Right ventricle myocardium inferior (tissue), 1 donor: ENCODE measurements at places on chromosomes 7 and 10. TPM values are rescaled to one million over a fixed set of nuclear protein-coding genes. Genes with fewer than 3 reads are reported as not detected.

GRCh38 chr10:33777223-33777622, 442.8 kb upstream of the NRP1 start:
- no peak for DNase-seq

The VAX1 gene
- total RNA-seq = not detected

The RAB11FIP2 gene
- 12.8 TPM for total RNA-seq

DNA sequence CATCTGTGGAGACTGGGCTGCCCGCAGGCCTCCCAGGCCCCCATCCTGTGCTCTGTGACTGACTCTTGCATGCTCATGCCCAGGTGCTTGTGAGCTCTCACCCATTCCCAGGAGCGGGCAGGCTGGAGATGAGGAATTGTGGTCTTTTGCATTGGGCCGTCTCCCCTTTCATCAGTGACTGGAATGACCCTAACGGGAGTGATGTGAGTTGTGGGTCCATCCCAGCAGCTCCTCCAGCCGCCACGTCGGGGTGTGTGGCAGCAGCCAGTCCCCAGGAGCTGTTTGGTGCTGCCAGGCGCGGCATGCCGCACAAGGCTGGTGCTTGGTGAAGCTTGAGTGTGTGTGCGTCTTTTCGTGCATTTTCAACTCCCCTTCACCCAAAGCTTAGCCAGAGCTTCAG, 164.2 kb downstream of the ACTR3B start:
- DNase-seq = no peak

DNA sequence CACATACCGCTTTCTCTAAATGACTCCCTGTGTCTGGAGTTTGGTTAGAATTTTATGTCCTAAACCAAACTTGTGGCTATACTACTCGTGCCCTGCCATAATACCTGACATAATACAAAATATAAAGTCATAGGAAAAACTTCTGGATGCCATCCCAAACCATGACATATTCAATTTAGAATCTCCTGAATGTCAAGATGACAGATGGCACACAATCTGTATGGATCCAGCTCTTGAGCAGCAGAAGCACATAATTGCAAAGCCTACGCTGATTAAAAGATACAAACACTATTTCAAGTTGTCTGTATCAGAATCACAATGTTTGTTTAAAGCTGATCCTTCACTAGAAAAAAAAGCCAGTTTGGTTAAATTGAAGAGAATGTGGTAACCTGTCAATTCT, 22.4 kb upstream of the CDC14C start:
- DNase-seq = no peak

The ZP3 gene
- total RNA-seq = 0.46 TPM

DNA sequence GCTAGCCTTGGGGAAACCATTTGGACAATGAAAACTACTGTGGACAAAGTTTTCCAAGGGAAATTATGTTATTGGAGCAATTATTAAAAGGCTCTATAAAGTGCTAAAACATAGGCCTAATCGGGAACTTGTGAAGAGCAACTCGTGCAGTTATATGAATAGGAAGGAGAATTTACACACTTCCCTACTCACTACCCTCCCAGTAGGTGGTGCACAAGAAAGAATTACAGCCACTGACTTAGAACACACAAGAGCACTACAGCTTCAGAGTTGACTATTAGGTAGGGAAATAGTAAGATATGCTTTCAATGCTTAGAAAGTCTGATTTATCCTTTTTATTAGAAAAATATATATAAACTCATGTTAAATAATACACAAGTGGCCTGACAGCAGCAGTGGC, 47.2 kb downstream of the GSAP start:
- DNase-seq = no peak

The OR6V1 gene
- total RNA-seq = not detected

- no peak for DNase-seq
These were observed 3.2 kb upstream of the HUS1 start for GRCh38 chr7:47982610-47983009.

The AGR3 gene
- total RNA-seq = not detected

DNA sequence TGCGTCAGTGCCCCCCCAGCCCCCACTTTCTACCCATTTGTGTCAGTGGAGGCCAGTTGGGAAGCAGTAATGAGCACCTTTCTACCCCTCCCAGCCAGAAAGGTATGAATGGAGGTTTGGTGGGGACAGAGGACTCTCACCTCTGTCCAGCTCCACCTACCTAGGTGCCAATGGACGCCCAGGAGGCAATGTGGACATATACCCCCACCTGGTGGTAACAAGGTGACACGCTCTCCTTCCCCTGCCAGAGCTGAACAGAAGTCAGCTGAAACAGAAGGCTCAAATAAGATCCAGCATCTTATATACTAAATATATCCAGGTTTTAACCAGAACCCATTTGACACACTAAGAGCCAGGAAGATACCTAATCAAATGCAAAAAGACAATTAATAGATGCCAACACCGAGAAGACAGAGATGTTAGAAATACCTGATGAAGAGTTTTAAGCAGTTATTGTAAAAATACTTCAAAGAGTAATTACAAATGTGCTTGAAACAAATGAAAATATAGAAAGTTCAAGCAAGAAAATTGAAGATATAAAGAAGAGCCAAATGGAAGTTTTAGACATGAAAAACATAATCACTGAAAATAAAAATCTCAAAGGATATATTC, 18.4 kb upstream of the SORCS3 start:
- DNase-seq = no peak

- DNase-seq = no peak
These were observed 371.6 kb downstream of the SH2D4B start for GRCh38 chr10:80909254-80909653.

DNA sequence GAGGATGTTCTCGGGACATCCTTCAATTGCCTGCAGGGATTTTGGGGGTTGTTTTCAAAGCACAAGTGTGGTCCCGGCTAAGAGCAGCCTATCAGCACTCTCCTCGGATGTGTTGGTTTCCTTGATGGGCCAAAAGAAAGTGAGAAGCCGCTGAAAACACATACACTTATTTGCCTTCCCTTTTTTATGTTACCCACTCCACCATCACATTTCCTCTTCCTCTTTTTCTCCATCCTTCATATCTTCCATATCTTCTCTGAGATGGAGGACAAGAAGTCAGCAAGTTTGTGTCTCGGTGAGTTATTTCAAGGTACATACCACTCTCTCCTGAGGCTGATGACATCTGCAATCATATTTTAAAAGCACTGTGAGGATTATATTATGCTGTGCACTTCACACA, 64.0 kb downstream of the ZNF33B start:
- DNase-seq = no peak

GRCh38 chr7:99010281-99010680, 131.9 kb downstream of the TRRAP start:
- DNase-seq = no peak

The AKR1C2 gene
- 29.7 TPM for total RNA-seq

GRCh38 chr10:49164559-49165188, 23.5 kb downstream of the TMEM273 start:
- no peak for DNase-seq

The TFEC gene
- total RNA-seq = 1.6 TPM

- DNase-seq = no peak
These were observed 43.1 kb upstream of the ADRB1 start for GRCh38 chr10:114000457-114001010.

GRCh38 chr10:104881740-104882139, 240.7 kb downstream of the SORCS3 start:
- no peak for DNase-seq

The SGCE gene
- total RNA-seq = 23.7 TPM

The OPN1SW gene
- not detected for total RNA-seq

DNA sequence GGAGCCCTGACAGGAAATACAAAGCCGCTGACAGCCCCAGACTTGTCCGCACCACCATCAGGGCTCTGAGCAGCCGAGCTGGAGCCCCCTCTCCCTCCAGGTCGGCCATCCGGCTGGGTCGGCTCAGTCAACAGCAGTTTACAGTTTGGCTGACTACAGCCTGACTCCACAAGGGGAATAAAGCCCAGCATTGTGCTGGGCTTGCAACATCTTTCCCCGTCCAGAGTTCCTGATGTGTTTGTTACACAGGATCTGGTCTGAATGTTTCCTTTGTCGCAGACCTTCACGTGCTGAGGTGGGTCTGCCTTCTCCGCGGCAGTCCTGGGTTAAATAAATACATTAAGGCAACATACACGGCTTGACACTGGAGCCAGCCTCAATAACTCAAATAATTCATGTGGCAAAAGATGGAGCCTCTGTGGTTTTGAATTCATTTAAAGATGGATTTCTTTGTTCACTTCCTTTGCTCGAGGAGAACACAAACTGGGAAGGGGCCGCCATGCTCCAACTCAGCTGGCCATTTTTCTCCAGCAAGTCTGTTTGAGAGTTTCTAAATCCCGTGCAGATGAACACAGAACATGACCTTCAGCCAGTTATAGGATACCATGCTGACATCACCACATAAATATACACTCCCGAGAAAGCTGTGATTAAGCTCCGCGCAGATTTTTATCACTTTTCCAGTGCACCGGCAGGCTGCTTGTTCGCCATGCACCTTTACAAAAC, 192.1 kb downstream of the WDR11 start:
- DNase-seq = no peak

DNA sequence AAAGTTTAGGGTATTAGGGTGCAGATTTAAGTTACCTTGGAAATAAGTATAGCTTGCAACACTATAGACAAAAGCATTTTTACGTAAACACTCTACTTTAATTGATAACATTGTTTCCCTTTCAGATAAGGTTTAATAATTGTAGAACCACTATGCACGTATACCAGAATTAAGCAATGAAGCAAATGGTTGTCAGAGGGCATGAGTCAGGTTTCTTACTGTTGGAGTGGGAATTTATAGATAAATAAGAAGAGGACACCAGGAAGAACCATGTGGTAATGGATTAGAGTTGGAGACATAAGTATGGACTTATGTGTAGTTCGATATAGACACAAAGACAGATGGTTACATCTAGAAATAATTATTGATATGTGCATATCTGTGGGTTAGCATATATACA, 355.6 kb downstream of the ETV1 start:
- DNase-seq = no peak

GRCh38 chr10:1575481-1576244, 161.7 kb downstream of the ADARB2 start:
- no peak for DNase-seq

DNA sequence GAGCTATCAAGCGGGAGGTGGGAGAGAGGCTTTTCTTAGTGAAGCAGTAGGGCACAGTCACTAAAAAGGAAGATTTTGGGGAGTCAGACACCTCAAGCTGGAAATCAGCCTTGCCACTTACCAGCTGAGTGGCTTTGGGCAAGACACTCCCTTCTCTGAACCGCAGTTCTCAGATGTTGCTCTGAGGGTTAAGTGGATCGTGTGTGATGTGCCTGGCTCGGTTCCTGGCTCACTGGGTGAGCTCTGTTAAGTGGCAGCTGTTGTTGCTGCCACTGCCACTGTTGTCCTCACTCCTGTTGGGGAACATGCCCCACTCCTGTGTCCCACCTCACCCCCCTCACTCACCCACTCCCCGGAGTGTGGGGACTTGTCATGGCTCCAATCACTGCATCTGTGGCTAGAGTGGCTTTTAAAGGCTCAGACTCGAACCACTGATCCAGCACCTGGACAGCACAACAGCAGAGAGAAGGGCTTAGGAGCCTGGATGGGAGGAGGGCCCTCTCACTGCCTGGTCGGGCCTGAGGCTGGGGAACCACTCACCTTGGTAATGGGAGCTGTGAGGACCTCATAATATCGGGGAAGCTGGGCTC, 20.0 kb downstream of the PYROXD2 start:
- DNase-seq = no peak

The C10orf95 gene
- total RNA-seq = not detected

DNA sequence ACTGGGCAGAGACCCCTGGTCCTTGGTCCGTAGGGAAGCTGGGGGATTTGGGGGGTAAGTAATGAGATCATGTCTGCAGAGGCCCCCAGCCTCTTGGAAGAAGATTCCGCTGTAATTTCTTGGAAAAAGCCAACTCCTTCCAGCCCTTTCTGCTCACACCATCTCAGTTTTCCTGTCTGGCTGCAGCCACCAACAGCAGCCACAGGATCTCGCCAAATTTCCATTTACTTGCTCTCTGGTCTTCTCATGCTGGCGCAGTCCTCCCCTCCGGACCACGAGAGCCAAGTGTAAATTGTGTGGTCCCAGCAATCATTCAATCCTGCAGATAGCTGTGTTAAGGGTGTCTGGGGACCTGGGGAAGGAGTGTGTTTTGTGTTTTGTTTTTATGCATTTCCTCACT, 49.6 kb downstream of the ASB13 start:
- no peak for DNase-seq
